Stimulated activated CD8-positive, alpha-beta memory T cell treated with anti-CD3 and anti-CD28 coated beads, Interleukin-15, amount 100 ng/mL, for 24 hours (primary cell): ENCODE measurements at places on chromosomes 2 and 18.

DNA sequence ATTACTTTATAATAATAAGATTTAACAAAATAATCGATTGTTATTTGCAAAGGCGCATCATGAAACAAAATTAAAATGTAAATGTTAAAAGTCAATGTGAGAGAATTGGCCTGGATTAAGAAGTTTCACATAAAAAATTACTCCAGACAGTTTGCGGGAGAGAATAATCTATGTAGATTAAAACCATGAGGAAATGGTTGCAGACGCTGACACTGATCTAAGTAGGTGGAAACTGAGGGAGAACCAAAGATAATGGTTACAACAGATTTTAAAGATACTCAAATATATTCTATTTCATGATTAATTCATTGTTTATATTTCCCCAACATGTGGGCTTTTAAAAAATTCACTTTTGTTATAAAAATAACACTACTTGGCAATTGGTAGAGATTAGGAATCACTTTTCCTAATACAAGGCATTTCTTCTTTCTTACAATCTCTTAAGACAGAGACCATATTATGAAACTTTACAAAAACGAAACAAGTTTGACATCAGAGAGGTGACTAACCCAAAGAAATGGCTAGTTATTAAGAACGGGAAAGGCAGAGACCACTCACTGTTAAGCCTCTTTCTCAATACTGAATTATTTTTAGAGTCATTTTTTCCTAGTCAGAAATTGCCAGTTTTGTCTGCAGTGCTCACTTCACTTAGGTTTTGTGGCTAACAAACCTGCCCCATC, 1.6 kb downstream of the KANSL1L start:
- no peak for DNase-seq

- no peak for DNase-seq
Measured at GRCh38 chr2:42116195-42117181, 52.7 kb upstream of the EML4 start.

DNA sequence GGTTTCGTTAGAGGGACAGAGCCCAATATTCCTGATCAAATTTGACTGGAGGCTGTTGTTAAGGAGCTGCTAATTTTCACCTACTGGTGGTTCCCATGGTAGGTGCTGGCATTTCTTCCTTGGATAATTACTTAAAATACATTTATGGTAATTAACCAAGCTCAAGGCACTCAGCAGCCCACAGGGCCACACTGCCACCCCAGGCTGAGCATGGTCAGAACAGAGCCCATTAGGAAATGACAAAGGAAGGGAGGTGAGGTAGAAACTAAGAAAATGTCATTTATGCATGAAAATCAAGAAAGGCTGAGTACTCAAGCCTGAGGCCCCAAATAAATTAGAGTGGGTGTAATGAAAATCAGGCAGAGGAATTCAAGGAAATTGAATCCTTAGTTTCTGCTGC, 510.2 kb upstream of the GYPC start:
- DNase-seq = no peak

DNA sequence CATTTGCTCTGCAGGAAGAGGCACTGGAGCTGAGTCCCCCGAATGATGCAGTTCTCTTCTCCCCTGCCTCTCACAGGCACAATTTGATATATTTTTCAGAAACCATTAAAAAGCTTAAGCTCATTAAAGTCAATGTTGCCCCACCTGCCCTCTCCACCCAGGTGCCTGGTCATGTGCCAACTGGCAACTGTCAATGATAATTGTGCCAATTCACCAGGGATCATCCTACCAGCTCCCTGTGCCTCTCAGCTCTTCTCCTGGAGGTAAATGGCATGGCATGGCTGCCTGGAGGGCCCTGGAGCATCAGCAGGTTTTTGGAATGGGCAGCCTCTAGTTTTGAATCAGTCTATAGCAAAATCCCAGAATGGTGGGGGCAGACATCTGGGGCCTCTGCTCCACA, 279.6 kb upstream of the ID2 start:
- no peak for DNase-seq

DNA sequence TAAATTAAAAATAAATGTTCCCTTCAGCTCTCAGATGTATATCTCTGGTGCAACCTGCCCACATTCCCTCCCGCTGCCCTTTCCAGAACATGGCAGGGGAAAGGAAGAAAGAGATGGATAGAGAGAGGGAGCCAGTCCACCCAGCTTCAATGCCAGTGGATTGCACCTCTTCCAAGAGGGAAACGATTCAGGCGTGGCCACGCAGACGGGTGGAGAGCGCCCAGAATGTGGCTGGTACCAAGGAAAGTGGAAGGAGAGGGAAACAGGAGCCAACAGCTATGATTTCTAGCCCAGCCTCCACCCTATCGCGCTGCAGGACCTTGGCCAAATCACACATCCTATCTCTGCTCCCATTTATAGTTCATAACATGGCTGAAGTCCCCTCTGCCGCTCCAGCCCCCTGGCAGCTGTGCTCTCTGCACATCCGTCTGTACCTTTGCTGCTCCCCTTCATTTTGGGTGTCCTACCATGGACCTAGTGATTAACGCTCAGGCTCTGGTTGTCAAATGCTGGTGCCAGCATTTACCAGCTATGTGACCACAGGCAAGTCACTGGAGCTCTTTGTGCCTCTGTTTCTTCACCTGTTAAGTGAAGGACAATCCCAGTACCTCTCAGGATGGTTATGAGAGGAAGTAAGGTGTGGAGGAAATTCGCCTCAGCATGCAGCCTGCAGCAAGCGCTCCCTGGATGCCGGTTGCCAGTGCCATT, 66.5 kb downstream of the SFXN5 start:
- no peak for DNase-seq

DNA sequence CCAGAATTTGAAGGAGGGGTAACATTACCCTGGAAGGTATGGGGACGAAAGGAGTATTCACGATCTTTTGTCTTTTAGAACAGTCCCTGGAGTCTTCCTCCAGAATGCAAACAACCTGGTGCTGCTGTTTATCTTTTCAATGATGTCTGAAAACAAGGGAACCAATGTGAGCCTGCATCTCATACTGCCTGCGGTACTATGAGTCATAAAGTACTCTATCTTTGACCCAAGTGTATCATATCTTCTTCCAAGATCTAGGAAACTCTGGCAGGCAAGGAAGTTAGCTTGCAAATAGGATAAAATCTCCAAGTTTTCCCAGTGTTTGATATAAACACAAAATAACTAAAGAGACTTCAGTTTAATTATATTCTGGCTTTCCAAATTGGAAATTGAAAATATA, 968.5 kb downstream of the LRP1B start:
- DNase-seq = no peak

GRCh38 chr2:159226059-159226461, 60.4 kb downstream of the WDSUB1 start:
- DNase-seq = no peak

DNA sequence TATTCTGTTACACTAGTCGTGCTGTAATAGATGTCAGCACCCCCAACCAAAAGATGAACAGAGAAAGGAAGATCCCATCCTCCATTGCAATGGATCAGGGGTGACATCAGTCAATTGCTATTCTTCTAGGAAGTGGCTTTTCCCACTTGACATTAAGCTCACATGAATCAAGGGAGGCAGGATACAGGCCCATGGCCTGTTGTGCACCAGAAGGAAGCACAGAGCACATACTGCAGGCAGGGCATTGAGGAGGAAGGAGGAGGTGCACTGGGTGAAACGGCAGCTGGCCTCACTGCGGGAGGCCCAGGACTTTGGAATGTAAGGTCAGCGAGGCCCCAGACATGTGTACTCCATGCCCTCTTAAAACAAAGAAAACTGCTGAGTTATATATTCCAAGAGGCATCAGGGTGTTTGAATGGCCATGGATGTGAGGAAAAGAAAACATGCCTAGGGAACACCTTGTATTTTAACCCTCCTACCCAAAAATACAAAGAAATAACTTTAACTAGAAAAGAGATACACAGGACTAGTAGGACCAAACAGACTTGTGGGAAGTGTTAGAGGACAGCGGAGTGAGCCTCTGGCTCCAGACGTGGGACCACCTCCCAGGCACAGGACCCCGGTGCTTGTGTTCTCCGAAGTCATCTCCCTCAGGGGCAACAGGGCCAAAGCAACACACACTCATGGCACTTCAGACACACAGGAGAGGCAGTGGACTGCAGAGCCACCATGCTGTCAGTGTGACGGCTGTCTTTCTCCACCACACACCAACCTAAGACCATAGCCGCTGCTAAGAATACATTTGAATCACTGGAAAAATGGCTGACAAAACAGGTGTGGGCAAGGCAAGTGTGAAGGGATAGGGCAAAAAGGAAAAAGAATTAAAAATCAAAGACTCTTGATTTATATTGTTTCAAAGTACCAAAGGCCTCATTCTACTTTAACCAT, 51.4 kb upstream of the RIOK3 start:
- DNase-seq = no peak
